Activated naive CD4-positive, alpha-beta T cell treated with anti-CD3 and anti-CD28 coated beads, Interleukin-2, amount 50 U/mL, for 72 hours (primary cell): ENCODE measurements at places on chromosomes 11 and 22.
A peak's percentile ranks its signal among the peaks of the same experiment; 100 is the strongest.

GRCh38 chr11:45942381-45942780 is 19.9 kb downstream of the LARGE2 start:
- DNase-seq = no peak

DNA sequence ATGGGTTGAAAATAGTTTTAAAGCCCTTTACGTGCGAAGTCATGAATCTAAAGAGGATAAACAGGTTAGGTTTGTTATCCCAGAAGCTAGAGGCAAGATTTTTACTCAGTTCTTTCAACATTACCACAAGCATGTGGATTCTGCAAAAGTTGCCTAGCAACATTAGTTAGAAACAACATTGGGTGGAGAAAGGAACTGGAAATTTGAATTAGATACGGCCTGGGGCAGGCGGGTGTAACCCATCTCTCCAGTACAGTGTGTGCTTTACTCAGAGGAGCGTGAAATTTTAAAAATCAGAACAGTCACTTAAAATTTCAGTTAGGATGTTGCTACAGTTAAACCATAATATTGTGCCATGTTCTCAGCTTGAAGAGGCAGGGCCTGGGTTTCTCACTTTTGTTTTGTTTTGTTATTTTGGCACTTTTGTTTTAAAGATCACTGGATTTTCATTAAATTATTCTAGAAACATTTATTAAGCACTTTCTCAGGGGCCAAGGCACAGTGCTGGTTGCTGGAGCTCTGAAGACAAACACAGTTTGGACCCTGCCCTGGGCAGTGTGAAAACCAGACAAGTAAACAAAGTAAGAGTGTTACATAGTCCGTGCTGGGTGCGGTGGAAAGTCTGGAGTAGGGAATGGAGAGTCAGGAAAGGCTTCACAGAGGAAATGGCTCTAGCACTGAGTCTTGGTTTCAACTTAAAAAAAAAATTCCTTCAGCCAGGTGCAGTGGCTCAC is 4.4 kb upstream of the WEE1 start:
- no peak for DNase-seq

GRCh38 chr11:22734628-22735345 is 68.4 kb downstream of the GAS2 start:
- no peak for DNase-seq

DNA sequence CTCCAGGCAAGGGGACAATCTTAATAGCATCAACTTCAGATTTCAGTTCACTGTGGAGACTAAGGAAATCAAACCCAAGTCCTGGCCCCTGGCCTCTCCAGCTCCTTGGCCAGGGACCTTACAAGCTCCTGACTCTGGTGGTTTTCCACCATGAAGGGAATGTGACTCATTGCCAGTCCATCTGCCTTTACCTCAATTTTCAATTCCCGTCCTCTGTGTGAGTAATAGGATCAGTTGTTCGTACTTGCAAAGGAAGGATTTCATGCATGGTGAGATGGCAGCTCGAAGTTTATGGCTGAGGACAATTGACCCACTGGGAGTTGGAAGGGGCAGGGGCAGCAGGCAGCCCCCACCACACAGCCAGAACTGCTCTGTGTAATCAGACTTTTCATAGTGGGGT is 42.5 kb downstream of the INSC start:
- no peak for DNase-seq

- DNase-seq = no peak
These were observed 6.2 kb downstream of the SRSF8 start for GRCh38 chr11:95072948-95073347.

DNA sequence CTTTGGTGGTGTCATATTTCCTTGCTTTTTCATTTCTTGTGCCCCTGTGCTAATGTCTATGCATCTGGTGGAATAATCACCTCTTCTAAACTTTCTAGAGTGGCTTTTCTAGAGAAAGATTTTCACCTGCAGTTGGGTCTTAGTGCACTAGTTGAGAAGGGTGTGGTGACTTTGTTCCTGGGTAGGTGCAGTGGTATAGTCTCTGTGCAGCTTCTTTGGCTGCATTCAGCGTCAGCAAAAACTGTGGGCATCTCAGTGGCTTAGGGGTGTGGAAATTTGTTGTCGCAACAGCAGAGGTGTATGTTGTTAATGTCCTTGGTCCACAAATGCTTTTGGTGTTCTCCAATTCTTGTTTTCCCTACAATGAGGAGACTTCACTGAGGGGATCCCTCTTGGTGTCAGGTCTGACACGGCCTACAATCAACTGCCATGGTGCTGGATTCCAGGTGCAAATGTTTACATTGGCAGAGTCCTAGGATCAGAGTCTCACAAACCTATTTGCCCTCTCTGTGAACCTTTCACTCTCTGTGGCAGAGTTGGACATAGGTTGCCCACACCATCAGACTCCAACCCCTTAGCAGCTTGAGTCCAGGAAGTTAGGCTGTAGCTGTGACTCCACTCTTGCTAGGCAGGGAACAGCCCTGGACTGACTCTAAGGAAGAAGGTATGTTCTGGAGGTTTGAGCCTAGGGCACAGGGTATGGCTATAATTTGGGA is 48.8 kb downstream of the GDPD4 start:
- DNase-seq = no peak

DNA sequence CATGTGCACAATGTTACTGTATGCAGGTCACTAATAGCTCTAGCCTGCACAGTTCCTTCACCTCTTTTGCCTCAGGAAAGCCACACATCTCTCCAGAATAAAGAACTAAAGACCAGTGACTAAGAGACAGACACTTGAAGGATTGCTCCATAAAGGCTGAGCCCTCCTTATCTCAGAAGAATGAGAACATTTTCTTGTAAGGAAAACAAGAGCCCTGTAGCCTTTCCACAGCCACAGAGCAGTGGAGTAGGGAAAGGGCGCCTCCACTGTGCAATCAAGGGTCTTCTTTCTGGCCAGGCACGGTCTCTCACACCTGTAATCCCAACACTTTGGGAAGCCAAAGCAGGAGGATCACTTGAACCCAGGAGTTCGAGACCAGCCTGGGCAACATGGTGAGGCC is 202.6 kb upstream of the TMEM45B start:
- DNase-seq = no peak

GRCh38 chr11:77752516-77752915 is 68.0 kb downstream of the RSF1 start:
- no peak for DNase-seq

DNA sequence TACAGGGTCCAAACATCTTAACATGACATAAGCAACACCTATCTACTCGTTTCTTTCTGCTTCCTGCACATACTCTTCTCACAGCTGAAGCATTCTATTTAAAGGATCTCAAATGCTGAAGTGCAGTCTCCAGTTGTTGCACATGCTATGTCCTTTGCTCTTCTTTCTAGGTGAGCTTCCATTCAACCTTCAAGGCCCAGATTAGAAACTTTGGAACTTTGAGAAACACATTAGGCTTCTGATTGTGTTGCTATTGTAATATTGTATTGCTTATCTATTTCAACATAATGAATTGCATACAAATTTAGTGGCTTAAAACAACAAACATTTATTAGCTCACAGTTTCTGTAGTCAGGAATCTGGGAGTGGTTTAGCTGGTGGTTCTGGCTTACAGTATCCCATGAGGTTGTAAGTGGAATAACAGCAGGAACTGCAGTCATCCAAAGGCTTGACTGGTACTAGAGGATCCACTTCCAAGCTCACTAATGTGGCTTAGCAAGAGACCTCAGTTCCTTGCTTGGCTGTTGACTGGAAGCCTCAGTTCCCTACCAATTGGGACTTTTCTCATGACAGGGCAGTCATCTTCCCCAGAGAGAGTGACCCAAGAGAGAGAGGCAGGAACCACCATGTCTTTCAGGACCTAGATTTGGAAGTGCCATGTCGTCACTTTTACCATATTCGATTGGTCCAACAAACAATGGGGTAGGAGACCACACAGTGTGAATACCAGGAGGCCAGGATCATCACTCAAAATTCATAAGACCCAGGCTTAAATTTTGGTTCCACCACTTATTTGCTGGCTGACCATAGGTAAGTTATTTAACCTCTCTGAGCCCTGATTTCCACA is 27.2 kb upstream of the RASSF10 start:
- DNase-seq = no peak

GRCh38 chr11:36306888-36307287 is 10.8 kb downstream of the PRR5L start:
- no peak for DNase-seq

GRCh38 chr22:48456449-48456848 is 1371.2 kb downstream of the BRD1 start:
- no peak for DNase-seq

- DNase-seq = no peak
These were observed 59.9 kb upstream of the C11orf87 start for GRCh38 chr11:109362059-109362458.

- no peak for DNase-seq
These were observed 422 bp downstream of the DENND6B start for GRCh38 chr22:50326225-50326955.

DNA sequence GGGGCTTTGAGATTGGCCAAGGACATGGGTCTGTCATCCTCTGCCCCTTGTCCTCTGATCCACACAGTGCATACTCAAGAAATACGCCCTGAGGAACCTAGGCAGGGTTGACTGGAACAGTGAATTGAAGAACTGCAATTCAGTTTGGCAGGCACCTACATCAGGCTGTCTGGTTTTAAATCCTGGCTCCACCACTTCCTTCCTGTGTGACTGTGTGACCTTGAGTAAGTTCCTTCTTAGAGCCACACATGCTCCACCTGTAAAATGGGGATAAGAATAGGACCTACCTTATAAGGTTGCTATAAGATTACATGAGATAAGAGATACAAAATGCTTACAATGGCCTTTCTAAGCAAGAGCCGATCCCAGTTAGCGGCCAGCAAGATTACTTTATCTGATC is 15.8 kb upstream of the TCF20 start:
- no peak for DNase-seq

DNA sequence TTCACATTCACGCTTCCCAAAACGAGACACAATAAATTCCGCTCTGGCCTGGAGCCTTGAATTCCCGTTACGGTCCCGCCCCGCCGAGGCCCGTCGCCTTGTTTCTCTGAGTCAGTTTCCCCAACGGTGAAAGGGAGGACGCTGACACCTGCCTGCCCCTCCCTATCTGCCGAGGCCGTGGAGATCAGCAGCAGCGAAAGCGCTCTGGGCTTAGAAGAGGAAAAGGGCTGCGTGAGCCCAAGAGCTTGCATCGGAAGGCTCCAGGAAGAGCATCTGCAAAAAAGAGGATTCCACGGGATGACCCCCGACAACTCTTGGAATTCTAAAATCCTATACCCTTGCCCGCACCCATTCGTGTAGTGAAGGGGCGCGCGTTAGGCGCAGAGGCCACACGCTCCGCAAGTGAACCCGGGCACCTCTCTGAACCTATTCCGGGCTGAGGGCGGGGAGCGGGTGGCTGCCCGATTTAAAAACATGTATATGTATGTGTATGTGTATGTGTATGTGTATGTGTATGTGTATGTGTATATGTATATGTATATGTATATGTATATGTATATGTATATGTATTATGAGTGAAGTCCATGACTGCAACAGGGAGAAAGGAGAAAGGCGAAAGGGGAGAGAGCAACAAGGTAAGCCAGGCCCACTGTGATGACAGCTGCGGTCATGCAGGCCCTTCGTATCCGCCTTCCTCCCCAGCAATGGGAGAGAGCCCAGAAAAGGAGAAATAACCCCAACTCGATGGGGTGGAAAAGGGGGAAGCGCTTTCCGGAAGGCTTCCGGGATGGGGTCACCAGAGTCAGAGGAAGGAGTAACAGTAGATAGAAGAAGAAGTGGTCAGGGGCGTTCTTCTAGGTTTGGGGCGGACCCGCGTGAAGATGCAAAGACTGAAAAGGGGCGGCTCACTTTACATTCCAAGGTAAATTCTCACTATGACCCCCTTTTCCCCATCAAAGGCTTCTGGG is 948 bp upstream of the MRTFA start:
- DNase-seq = peak; percentile 64

DNA sequence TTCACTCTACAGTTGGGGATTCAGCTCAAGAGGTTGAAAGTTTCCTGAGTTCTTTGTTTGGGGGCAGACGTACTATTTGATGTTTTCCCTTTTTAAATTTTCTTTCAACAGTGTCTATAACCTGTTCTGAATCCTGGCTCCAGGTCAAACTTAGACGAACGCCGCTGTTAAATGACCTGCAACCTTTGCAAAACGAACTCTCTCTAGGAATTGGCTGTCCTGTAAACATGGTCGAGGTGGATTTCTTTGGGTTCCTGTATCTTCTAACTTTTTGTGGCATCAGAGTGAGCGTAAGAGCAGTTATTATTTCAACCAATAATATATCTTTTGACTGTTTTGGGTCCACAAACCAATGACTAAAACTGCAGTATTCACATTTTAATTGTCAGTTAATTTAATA is 1.6 kb downstream of the OOSP4A start:
- no peak for DNase-seq

- DNase-seq = peak; percentile 43
These were observed 22.3 kb downstream of the KCNQ1 start for GRCh38 chr11:2466869-2467694.

- no peak for DNase-seq
These were observed 9.7 kb downstream of the MMP26 start for GRCh38 chr11:4714300-4714699.

DNA sequence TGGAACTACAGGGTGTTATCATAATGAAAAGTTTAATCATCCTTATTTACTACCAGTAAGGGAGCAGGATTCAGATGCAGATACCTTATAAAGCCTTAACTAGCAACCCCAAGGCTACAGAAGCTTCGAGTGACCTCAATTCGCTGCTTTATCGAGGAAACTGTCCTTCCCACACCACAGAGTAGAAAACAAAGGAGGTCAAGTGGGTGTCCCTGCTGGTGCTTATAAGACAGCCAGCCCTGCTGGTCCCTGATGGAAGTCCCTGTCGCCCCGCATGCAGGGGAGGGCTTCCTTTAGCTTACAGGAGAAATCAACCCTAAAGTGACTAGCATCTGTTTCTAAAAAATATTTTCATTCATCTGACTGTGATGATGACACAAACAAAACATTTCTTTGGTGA is 7.3 kb downstream of the MN1 start:
- no peak for DNase-seq

GRCh38 chr11:18404062-18404461 is 8.1 kb upstream of the LDHC start:
- DNase-seq = no peak

- DNase-seq = no peak
These were observed 9.0 kb upstream of the MMP7 start for GRCh38 chr11:102539567-102539966.

DNA sequence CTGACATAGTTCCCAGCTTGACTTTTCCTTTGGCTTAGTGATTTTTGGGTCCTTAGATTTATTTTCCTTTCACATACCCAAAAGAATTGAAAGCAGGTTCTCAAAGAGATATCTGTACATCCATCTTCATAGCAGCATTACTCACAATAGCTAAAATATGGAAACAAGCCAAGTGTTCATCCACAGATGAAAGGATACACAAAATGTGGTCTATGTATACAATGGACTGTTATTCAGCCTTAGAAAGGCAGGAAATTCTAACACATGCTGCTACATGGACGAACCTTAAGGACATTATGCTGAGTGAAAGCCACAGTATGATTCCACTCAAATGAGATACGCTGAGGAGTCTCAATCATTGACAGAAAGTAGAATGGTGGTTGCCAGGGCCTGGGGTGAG is 171.8 kb downstream of the IGLL1 start:
- no peak for DNase-seq
